ENCODE measurements at places on chromosomes 13 and 19.

DNA sequence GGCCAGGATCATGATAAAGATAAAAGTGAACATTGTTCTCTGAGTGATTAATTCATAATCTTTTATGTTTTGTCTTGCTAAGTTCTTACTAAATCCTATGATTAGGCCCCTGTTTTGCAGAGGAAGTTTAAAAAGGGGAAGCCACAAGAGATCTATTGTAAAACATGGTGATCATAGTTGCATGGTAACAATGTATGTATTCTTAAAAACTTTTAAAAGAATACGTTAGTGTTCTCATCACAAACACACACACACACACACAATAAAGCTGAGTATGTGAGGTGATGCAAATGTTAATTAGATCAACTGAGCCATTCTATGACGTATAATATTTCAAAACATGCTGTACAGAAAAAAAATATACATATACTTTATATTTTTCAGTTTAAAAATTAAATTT is 51.2 kb downstream of the MBD3L2B start:
- no peak for DNase-seq

- DNase-seq = no peak
Observed at GRCh38 chr13:98626298-98626935, 49.5 kb upstream of the STK24 start.

GRCh38 chr19:39430675-39431593 is 4.8 kb downstream of the RPS16 start:
- peak; percentile 78 for DNase-seq

DNA sequence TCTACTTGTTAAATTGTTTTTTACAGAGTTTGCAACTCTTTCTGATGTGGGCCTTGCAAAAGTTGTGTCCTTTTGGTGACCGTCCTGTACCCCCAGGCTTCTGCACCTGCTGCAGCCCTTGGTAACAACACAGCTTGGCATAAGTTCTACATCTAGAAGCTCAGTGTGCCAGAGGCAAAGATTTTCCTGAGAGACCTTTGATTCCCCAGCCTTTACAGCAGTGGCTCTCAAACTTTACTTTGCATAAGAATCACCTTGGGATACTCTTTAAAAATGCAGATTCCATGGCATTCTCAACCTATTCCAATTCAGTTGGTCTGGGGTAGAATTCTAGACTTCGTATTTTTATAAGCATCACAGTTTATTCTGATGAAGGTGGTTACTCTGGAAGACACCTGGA is 260.9 kb downstream of the DCT start:
- DNase-seq = no peak

DNA sequence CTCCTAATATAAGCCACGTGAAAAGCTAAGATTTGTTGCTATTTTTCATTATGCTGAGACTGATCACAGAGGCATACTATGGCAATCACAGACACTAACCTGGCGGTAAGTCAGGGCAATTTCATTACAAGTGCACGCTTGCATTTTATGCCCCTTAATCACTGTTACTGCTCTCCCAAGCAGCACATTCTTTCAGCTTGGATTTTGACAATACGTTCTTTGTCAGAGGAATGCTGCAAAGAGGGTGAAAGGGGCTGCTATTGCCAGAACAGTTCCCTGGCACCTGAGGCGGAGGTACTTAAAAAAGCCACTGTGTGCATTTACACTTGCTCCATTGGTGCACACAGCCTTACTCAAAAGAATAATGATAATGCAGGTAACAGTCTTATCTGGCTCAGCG is 346.6 kb downstream of the RFC3 start:
- no peak for DNase-seq

DNA sequence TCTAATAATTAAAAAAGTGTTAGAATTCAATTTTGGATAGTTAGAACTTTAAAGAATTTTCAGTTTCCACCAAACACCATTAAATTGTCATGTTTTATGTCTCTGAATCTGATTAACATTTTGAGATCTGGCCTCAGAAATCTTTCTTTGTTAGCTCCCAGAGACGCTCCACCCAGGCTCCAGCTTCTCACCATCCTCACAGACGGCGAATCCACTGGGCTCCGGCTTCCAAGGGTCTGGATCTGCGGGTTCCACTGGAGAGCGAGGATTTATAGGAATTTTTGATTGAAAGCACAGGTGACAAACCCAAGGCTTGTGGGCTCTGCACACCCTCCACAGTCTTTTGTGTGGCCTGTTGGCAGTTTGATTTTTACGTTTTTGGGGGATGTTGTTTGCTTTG is 160.6 kb downstream of the URI1 start:
- DNase-seq = no peak

- DNase-seq = no peak
Observed at GRCh38 chr13:60463787-60464186, 66.8 kb downstream of the TDRD3 start.

DNA sequence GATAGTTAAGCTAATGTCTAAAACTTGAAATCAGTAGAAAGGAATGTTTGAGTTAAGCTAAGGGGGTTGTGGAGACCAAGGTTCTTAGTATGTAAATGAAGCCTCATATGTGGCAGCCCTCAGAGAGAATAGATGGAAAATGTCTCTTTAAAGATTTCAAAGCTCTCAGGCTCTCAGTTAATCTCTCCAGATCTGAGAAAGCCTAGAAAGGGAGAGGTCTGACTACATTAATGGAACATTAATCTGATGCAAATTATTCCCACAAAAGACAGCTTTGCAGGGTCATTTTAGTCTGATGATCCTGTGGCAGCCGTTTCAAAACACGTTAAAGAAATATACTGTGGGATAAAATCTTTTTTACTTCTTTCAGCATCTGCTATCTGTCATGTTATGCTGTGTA is 267.0 kb downstream of the SLC7A1 start:
- no peak for DNase-seq

DNA sequence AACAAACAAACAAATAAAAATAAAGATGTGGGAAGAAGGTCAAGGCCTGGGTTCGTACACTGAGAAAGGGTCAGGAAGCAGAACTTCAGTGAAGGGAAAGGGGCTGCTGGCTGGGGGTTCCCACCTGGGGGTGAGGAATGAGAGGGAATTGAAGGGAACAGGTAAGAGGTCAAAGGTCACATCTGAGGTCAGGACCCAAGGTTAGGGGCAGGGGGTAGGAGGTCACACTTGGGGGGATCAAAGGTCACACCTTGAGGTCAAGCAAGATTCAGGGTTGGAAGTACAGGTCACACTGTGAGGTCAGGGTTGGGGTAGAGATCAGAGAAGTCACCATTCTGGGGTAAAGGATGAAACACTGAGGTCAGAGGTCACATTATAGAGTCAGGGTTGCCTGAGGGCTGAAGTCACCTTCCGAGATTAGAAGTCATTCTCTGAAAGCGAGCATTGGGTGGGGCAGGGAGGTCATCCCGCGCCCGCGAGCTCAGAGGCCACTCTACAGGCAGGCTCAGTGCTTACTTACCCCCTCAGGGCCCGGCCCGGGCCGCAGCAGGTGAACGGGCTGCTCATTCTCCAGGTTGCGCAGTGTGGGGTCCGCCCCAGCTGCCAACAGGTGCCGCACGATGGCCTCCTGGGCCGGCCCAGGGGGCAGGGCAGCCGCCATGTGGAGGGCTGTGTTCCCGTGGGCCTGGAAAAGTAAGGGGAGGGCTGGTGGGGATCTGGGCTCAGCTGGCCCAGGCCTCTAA is 10.8 kb downstream of the NFKBID start:
- DNase-seq = no peak

GRCh38 chr19:51803967-51804366 is 9.0 kb downstream of the FPR3 start:
- DNase-seq = no peak

- no peak for DNase-seq
Observed at GRCh38 chr13:60275208-60275607, 111.5 kb upstream of the DIAPH3 start.

DNA sequence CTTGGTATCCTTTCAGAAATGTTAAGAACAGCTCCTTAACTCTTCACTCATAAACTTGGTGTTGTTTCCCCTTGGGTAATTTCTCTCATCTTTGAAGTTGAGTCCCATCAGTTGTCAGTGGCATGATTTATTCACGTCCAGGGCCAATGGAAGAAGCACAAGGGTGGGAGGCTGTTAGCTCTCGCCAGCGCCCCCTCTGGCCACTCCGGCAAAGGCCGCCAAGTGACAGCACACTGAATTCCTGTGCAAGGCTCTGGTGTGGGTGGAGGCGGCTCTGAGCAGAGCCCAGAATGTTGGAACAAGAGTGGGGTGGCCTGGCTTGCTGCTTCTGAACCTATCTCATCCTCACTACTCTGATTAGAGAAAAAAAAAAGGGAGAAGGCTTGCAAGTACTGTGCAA is 13.1 kb upstream of the MEDAG start:
- DNase-seq = peak; percentile 50

DNA sequence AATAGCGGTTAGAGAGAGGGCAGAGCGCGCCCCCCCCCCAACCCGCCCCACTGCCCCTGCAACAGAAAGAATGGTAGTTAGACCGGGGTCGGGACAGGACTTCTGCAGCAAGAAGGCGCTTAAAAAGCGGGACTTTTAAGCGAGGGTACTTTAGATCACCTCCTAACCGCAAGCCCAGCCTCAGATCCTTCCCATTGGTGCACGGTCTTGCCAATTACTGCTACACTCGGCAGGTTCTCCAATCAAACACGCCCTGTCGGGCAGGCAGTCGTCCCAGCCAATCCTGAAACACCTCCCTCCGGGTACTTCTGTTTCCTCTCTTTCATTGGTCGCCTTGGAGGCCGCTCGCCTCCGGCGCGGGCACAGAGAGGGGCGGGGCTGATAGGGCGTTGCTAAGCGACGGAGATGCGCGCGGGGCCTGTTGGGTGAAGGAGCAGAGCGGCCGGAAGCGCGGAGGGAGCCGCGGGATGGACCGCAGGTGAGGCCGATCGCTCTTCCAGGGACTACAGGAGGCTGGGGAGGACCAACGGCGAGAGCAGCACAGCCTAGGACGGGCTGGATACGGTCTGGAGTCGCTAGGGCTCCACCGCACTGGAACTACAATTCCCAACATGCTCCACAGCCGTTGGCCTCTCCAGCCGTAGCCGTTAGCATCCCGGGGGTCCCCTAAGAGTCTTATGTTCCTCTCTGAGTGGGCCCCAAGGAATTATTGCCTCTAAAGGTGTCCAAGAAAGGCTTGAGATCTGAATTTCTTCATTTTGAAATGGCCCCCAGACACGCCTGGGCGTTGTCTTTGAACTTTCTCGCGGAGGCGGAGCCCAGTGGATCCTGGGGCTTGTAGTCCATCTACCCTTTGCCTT is at the start of gene PROSER3:
PROSER3 (plus strand) TSS at position 428 of the 860 bp plus-strand sequence; CDS start at position 468, 40 bp downstream.
- DNase-seq = peak; percentile 99

- peak; percentile 37 for DNase-seq
Observed at GRCh38 chr13:32911506-32911905, 104.7 kb upstream of the KL start.

DNA sequence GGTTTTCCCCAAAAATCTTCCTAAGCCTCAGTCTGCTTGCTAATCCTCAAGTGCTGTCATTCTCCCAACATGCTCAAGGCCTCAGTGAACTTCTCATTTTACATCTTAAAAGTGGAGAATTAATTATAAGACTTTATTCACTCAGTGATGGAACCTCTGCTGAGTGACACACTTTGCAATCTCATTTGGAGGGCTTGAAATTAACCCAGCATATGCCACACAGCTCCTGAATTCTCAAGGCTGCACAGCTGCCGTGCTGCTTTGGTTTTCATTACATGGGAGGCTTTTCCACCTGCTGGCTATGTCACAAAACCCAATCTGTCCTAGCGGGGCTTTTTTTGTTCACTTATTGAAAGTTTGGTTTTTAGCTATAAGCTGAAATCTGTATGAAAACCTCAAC is 28.3 kb upstream of the SERPINE3 start:
- no peak for DNase-seq

DNA sequence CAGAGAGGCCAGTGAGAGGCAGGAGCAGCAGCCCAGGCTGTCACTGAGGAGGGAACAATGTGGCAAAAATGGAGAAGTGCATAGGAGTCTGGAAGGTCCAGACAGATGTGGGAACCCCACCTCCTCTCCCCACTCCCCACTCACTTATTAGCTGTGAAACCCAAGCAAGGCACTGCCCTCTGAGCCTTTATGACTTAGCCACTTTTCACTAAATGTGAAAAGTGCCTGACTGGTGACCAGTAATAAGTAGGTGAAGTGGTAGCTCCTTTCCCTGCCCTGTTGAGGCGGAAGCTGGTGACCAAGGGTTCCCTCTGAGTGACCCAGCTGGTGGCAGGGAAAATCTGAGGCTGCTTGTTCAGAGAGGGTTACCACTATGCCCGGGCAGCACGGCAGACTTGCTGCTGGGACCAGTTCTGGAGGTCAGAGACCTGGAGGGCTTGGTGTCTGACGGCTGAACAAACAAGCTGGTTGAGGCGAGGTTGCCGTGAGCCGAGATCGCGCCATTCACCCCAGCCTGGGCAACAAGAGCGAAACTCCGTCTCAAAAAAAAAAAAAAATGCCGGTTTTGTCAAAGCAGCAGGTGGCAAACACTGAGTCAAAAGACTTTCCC is 80.0 kb downstream of the ZNF429 start:
- no peak for DNase-seq

GRCh38 chr13:49357694-49358093 is 86.2 kb downstream of the CAB39L start:
- no peak for DNase-seq

- no peak for DNase-seq
Observed at GRCh38 chr19:3768015-3768747, 3.8 kb downstream of the RAX2 start.

DNA sequence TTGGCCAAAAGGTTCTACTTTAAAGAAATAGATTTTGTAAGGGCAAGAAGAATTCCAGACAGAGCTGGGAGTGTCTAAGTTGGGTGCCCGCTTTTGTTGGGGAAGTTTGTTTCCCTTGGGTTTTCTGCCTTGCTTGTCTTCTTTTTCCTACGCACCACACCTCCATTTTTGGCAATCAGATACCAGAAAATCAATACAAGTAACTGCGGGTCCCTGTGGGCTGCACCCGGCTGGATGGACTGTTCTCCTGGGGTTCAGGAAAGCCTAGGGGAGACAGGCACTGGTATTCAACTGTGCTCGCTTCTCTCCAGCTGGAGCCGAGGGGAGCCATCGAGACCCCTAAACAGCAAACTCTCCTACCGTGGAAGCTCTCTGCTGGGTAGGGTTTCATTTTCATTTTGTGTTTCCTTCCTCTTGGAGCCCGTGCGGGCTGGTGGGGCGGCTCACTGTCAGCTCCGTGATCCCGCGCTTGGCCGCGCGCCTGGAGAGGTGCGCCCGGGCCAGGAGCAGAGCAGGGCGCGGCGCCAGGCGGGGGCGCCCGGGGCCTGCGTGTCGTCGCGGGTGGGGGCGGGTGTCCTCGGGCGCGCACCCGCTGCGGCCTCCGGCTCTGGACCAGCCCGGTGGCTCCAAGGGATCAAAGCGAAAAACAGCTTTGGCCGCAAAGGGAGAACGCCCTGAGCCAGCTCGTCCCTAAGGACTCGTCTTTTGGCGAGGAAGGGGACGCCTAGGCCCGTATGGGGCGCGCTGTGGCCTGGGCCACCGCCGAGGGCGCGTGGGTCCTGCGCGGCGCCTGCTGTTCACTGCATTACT is 347.2 kb downstream of the ZNF536 start:
- peak; percentile 25 for DNase-seq

Data from stimulated activated CD8-positive, alpha-beta memory T cell treated with anti-CD3 and anti-CD28 coated beads, Interleukin-4, amount 100 ng/mL, for 48 hours (primary cell).